ENCODE measurements at places on chromosomes 3 and 15. TPM values are rescaled to one million over a fixed set of nuclear protein-coding genes. Genes with fewer than 3 reads are reported as not detected.

HESX1 gene
- not detected for total RNA-seq

TTLL13 gene
- 0.22 TPM for total RNA-seq

SPATA12 gene
- not detected for total RNA-seq

SLC9A9 gene
- total RNA-seq: 32.1 TPM

LXN gene
- 9.2 TPM for total RNA-seq

ECE2 gene
- total RNA-seq: not detected

KCNAB1 gene
- 10.5 TPM for total RNA-seq

ACOX2 gene
- total RNA-seq: 3.0 TPM

PLA2G4E gene
- total RNA-seq: not detected

SKOR1 gene
- total RNA-seq: 0.68 TPM

PAQR9 gene
- not detected for total RNA-seq

NMD3 gene
- total RNA-seq: 46.6 TPM

ZBTB11 gene
- 43.7 TPM for total RNA-seq

HCN4 gene
- not detected for total RNA-seq

VPS18 gene
- total RNA-seq: 18.6 TPM

KLHL18 gene
- total RNA-seq: 31.3 TPM

GAP43 gene
- total RNA-seq: not detected

NAALADL2 gene
- total RNA-seq: 9.6 TPM

CFAP92 gene
- total RNA-seq: 1.3 TPM

PLS1 gene
- 3.0 TPM for total RNA-seq

MAGEL2 gene
- total RNA-seq: 0.40 TPM

CCDC9B gene
- total RNA-seq: 6.3 TPM

SLC28A1 gene
- total RNA-seq: not detected

ANKUB1 gene
- not detected for total RNA-seq

OR5K2 gene
- total RNA-seq: not detected

NCKIPSD gene
- total RNA-seq: 23.0 TPM

BCL2A1 gene
- total RNA-seq: 89.5 TPM

TEX55 gene
- not detected for total RNA-seq

ABHD6 gene
- total RNA-seq: 59.8 TPM

PLAAT1 gene
- 0.60 TPM for total RNA-seq

ARL14 gene
- 0.39 TPM for total RNA-seq

SELENOT gene
- 108 TPM for total RNA-seq

ADAMTS9 gene
- 36.5 TPM for total RNA-seq

ASB14 gene
- not detected for total RNA-seq

SH3GL3 gene
- total RNA-seq: not detected

CAV3 gene
- not detected for total RNA-seq

ARL6 gene
- 6.9 TPM for total RNA-seq

GOLGA6A gene
- not detected for total RNA-seq

DZIP1L gene
- 9.3 TPM for total RNA-seq

KCNMB2 gene
- 0.67 TPM for total RNA-seq

CP gene
- 101 TPM for total RNA-seq

CLEC3B gene
- total RNA-seq: 409 TPM

RAB6B gene
- total RNA-seq: 10.0 TPM

PARP6 gene
- total RNA-seq: 72.6 TPM

GOLGA8R gene
- total RNA-seq: 4.7 TPM

IL17RD gene
- 15.9 TPM for total RNA-seq

GOLGA8M gene
- 1.9 TPM for total RNA-seq

P2RY14 gene
- total RNA-seq: 3.5 TPM

SLC24A5 gene
- not detected for total RNA-seq

SQOR gene
- 58.7 TPM for total RNA-seq

DRD3 gene
- not detected for total RNA-seq

BCHE gene
- total RNA-seq: 9.2 TPM

ACSBG1 gene
- 0.26 TPM for total RNA-seq

COL7A1 gene
- total RNA-seq: 8.6 TPM

TATDN2 gene
- 48.6 TPM for total RNA-seq

AMOTL2 gene
- 74.0 TPM for total RNA-seq

INSYN1 gene
- not detected for total RNA-seq

COL6A5 gene
- 0.07 TPM for total RNA-seq

SCG5 gene
- 1.2 TPM for total RNA-seq

RPL29 gene
- 850 TPM for total RNA-seq
